Activated CD8-positive, alpha-beta memory T cell treated with anti-CD3 and anti-CD28 coated beads for 1 hour (primary cell): ENCODE measurements at places on chromosomes 3 and 15.

- no peak for DNase-seq
Measured at GRCh38 chr15:91603384-91604080, 250.0 kb upstream of the SLCO3A1 start.

GRCh38 chr15:80462836-80463512 lies 58.8 kb downstream of the ARNT2 start:
- no peak for DNase-seq

GRCh38 chr3:157092230-157092629 lies 67.7 kb downstream of the CCNL1 start:
- DNase-seq = no peak

GRCh38 chr3:194308601-194309449 lies 42.3 kb downstream of the CPN2 start:
- DNase-seq = no peak

DNA sequence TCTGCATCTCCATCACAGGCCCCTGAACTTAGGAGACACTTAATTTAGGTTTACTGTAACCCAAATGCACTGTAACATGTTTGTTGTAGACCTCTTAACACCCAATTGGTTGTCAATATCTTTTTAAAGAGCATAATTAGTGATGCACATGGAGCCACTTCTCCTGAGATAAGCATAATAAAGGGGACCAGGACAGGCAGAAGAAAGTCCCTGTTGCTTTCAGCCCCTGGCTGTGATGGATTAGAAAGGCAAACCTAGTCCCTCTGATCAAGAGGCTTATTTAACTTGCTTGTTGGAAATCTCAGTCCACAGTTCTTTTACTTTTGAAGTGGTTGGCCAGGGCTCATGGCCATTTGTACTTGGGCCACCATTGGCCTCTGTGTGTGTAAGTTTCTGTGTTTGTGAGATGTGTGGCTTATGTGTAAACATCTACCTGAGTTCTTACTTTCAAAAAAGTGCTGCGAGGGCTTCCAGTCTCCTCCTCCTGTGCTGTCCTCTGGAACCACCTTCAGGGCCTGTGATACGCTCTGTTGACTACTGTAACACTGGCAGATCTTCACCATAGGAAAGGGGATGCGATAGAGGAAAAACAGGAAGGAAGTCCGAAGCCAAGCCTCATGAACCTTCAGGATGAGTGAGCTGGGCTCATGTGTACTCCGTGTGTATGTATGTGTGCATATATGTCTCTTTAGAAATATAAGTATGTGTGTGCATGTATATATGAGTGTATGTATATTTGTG lies 136.2 kb downstream of the EPHB1 start:
- DNase-seq = no peak

- DNase-seq = no peak
Measured at GRCh38 chr3:27454914-27455313, 29.3 kb downstream of the SLC4A7 start.

DNA sequence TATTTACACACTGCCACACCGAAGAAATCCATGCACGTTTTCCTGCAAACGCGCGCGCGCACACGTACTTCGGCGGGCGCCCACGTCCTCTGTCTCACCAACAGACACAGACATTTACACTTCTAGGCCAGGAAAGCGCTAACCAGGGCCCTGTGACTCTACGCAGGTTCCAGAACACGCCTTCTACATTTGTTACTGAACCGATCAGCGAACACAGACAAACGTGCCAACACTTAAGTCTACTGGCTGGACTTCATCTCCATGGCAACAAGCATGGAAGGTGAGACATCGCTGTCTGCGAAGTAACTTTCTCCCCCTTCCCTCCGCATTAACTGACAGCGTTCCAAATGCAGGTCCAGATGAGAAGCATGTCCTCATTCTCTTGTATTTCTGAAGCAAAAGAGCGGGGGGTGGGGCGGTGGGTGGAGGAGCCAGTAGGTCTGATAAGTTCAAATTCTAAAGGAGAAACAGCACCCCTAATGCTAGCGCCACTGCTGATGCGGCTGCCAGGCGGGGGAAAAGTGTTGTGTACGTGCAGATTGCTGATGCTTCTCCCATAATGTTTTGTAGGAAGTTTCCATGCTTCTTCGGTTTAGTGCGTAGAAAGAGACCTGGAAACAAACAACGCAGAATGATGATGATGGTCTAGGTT lies at the start of gene CTXN2:
Gene CTXN2 (plus strand): TSS at position 92 of the 652 bp plus-strand sequence. CDS start 9,636 bp downstream, outside the sequence.
- no peak for DNase-seq

- DNase-seq = no peak
Measured at GRCh38 chr3:197226179-197226578, 72.2 kb downstream of the DLG1 start.

GRCh38 chr15:50783411-50783810 lies 17.9 kb upstream of the SPPL2A start:
- DNase-seq = no peak

DNA sequence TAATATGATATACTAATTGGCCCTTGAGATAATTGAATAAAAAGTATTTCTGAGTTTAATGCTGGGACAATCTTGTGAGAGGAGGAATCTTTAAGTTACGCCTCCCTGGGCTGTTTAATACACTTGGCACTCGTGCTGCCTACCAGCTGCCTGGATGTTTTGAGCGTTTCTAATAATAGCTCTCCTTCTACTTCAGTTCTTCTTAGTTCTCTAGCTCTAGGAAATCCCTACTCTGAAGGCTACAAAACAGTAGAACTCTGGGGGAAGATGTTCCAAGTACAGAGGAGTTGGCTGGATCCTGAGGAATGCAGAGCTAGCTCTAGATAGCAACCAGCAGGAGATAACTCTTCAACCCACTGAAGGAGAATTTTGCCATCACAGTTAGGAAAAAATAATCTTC lies 3.5 kb downstream of the NAALADL2 start:
- DNase-seq = no peak

- DNase-seq = no peak
Measured at GRCh38 chr3:185311991-185312390, 50.9 kb upstream of the MAP3K13 start.

DNA sequence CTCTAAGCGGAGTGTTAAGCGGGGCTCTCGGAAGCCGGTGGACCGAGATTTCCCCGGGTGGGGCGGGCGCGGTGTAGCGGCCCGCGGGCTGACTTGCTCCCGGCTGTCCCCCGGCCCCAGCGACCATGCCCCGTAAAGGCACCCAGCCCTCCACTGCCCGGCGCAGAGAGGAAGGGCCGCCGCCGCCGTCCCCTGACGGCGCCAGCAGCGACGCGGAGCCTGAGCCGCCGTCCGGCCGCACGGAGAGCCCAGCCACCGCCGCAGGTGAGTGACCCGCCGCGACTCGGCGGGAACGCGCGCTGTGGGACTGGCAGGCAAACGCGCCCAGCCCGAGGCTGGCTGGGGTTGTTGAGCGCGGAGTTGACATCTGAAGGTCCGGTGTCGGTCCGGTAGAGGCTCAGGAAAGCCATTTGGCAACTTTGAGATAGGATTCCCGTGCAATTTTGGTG lies 1.3 kb downstream of the SMC4 start:
- DNase-seq = no peak

DNA sequence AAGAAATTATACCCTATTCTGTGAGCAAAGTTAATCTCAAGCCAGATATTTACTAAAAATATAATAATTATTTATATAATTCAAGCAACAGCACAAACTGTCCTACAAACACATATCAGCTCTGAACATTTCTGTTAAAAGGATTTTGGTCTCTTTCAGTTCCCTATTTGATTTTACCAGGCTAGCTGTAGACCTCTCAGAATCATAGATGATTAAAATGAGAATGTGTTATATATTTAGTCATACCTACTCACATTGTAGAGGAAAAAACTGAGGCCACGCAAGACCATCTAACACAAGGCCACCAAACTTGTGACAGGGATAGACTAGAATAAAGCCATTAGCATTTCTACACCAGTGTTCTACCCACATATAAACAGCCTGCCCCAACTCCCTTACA lies 28.5 kb downstream of the ACKR4 start:
- no peak for DNase-seq

DNA sequence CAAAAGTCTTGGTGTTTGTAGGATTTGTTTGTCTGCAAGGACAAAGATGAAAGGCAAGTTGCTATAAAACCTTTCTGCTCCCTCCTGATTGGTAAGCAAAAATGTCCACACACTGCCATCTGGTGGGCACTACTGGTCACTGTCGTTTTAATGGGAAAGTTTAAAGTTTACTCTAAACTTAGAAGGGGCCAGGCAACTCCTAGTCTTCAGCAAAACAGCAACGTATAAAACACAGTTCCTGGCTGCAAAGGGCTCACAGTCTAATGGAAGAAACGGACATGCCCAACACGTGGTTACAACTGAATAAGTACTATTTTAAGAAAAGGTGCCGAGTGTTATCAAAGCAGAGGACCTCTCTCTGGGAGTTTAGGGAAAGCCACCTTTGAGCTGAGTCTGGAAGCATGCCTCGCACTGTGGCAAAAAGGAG lies 23.7 kb upstream of the TPRG1 start:
- DNase-seq = peak; percentile 40

GRCh38 chr3:4688411-4688810 lies 195.3 kb downstream of the ITPR1 start:
- no peak for DNase-seq

DNA sequence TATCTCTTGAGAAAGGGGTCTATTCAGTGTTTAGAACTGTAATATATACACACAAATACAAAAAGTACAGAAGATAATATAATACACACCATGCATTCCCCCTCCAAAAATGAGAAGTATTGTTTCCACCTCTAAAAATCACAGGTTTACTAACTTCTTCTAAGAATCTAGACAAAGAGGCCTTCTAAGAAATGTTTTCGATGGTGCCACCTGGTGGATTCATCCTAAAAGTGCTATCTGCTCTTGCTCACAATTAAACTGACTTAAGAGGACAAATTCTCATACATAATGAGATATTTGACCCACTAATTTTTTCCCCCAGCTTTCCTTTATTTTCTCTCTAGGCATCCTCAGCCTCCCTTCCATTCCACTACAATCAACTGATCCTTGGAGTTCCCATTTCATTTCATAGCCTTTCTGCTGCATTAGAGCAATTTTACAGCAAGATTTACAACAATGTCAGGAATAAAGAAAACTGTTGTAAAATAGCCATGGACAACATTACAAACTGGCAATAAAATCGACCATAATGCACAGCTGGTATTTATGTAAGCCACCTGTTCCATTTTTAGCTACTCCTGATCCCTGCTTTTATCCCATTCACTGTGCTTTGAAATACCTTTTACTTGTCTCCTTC lies 124.6 kb downstream of the ARRDC4 start:
- no peak for DNase-seq

DNA sequence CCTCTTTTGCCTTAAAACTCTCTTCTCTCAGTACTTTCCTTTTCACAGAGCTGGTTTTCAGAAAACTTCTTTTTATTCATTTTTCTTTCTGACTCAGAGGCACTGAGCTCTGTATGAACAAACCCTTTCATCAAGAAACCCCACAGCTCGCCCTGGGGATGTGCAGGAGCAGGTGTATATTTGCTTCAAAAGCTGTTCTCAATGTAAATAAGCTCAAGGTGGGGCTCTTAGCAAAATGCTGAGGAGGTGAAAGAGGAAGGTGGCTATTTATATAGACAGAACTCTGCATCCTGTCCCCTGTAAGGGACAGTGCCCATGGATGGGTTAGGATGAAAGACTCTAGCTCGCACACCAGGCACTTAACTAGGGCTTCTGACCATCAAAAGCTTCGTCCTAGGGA lies 302.0 kb downstream of the WDR72 start:
- DNase-seq = no peak

DNA sequence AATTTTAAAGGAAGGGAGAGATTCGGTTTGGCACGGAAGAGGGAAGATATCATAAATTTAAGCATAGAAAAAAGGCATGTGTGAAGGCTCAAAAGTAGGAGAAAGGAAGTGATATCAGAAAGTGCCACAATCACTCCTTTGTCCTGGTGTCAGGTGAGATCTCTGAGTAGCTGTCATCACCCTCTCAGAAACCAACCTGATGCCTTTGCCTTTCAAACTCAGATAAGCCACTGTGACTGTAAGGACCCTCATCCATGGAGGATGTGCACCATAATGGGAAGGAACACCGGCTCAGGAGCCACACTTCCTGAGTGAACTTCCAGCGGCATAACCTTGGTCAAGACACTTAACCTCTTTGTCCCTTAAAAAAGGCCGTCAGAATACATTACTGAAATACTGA lies 318.7 kb upstream of the SEMA6D start:
- DNase-seq = no peak

DNA sequence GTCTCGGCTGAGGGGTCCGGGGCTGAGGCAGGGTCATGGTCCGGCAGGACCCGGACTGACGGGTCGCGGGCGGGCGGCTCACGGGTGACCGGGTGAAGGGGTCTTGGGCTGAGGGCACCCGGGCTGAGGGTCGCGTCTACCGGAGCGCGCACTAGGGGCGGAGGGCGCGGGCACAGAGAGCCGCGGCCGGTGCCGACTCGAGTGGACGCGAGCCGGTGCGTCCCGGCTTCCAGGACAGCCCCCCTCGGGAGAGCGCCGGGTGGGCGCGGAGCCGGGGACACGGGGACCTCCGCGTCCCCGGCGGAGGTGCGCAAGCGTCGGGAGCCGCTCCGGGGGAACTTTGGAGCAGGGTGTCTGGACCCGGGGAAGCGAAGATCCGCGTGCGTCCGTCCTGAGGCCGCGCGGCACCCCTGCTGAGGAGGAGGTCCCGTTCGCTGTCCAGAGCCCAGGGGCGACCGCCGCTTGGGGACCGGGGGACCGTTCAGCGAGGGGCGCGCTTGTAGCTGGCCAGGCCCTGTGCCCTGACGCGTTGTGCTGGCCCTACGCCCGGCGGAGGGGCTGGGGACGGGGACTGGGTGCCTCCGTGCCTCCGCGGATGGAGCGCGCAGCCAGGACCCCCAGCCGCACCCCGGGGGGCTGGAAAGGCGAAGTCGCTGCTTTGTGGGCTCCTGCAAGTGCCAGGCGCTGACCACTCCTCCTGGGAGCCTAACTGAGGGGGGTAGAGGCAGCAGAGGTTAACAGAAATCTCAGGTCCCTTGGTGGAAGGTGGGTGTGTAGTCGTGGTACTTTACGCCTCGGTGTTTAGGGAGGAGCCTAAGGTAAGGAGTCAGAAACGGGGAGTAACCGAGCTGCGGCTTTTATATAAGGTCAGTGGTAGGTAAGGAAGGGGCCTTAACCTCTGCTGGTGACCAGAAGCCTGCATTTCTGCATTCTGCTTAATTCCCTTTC lies at the start of gene PPARG:
Gene PPARG (plus strand): TSS at position 889 of the 948 bp plus-strand sequence. CDS start 90,642 bp downstream, outside the sequence.
- no peak for DNase-seq

DNA sequence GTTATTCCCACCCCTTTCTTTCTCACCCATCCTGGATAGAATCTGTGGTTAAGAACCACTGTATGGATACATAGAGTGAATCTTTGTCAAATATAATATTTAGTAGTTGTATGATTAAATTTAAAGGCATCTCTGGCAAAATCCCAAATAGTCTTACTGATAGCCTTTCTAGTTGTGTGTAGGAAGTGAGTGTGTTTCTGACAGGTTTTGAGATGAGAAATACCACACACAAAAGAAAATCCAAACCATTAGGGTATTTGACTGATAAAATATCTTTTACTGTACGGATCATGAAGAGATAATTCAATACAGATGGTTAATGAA lies 44.7 kb upstream of the PLCL2 start:
- no peak for DNase-seq

DNA sequence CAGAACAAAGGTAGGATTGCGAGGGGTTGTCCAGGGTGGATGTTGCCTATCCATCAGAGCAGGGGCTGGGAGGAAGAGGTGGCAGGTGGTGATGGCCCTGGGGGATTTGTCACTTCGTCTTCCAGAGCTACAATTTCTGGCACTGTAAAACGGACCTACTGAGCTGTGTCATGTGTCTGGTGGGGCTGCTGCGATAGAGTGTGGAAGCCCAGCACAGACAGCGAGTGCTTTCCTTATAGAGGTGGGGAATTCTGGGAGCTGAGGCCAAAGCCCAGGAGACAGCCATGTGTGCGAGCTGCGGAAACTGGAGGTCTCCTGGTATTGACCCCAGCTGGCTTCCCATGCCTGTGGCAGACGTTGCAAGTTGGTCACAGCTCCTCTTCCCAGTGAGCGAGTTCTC lies 61.2 kb upstream of the SEC22A start:
- DNase-seq = no peak
